Left renal cortex interstitium (tissue), 4 donors: ENCODE measurements at places on chromosomes 13 and 19. TPM values are rescaled to one million over a fixed set of nuclear protein-coding genes. Genes with fewer than 3 reads are reported as not detected.

The ANGPTL8 gene
- polyA plus RNA-seq, result 1.2 TPM

- DNase-seq, result no peak
Observed at GRCh38 chr13:113622791-113623490, 35.1 kb downstream of the ATP4B start.

GRCh38 chr13:76474966-76475365 is 411.2 kb downstream of the KCTD12 start:
- DNase-seq, result no peak

DNA sequence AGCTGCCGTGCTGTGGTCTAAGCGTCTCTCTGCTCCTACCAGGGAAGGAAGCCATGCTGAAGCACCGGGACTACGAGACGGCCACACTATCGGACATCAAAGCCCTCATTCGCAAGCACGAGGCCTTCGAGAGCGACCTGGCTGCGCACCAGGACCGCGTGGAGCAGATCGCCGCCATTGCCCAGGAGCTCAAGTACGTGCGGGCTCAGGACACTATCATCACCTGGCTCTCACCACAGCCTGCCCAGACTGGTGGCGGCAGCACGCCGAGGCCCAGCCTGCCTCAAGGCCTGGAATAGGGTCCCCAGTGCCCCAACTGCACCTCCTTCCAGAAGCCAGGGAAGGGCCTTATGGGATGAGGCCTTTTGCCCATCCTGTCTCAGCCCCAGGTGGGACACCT is 22.8 kb downstream of the CAPN12 start:
- DNase-seq, result no peak

DNA sequence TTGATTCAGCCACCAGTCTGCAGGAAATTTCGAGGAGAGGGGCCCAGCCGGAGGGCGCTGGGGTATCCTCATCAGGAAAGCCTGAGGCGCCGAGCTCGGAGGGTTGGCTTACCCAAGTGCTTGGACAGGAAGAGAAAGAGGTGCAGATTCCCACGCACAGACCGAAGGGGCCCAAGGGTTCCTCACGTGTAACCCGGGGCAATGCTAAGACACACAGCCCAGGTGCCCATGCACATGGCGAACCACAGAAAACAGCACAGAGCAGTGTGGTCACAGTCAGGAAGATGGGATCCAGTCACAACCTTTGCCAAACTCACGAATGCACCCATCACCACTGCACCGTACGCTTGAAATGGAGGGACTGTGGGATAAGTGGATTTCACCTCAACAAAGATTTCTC is 30.9 kb downstream of the GRTP1 start:
- no peak for DNase-seq

- DNase-seq, result no peak
Observed at GRCh38 chr19:51341976-51342580, at the start of gene VSIG10L. VSIG10L (minus strand) TSS chr19:51342139; CDS start chr19:51342124, 15 bp downstream.

GRCh38 chr19:55626350-55626749 is 2.0 kb upstream of the ZNF784 start:
- no peak for DNase-seq

- no peak for DNase-seq
Observed at GRCh38 chr19:40604171-40604646, 3.0 kb downstream of the LTBP4 start.

DNA sequence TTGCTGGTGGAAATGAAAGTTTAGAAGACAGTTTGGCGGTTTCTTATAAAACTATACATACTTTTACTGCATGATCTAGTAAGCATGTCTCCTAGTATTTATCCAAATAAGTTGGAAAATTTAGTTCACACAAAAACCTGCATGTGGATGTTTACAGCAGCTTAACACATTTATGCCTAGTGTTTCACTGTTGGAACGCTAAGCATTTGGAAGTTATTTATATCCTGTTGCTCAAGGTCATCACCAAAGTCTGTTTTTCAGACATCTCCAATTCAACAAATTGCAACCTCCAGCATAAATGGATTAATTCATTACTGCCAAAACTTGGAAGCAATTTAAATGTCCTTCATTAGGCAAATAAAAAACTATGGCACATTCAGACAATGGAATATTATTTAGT is 461.8 kb downstream of the SUCLA2 start:
- no peak for DNase-seq

DNA sequence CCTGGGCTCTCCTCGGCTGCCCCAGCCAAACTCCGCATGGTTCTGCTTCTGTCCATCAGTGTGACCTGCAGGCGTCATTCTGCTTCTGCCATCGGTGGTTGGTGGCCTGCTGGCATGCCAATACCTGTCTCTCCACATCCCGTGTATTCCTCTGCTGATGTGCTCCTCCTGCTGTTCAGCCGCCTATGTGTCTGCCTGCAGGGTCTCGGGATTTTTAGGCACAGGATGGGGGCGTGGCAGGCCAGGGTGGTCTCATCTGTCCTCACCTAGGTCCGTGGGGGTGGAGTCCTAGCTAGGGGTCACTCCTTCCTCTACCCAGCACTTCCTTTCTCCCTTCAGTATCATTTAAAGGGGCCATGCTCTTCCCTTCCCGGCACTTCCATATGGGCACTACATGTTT is 33.0 kb upstream of the SGCG start:
- no peak for DNase-seq
